ENCODE measurements at places on chromosomes 12 and 14. TPM values are rescaled to one million over a fixed set of nuclear protein-coding genes. Genes with fewer than 3 reads are reported as not detected.

Gene LBHD2
- total RNA-seq = 0.78 TPM

DNA sequence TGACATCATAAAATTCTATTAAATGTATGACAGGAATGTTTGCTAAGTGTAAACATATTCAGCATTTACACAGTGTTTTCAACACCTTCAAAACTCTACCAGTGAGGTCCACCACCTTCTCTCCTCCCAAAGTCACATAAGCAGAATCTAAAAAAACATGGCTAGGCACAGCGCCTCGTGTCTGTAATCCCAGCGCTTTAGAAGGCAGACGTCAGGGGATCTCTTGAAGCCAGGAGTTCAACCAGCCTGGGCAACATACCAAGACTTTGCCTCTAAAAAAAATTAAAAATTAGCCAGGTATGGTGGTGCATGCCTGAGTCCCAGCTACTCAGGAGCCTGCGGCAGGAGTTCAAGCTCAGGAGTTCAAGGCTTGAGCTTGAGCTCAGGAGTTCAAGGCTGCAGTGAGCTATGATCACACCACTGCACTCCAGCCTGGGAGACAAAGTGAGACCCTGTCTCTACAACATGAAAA lies 30.0 kb downstream of the NUMB start:
- no peaks in the 10 kb centered on the region for H3K4me1 ChIP-seq
- no peak for DNase-seq
- no peak overlapping the region for H3K27ac ChIP-seq
- no peak overlapping the region for H3K4me3 ChIP-seq
- H3K36me3 ChIP-seq = no peaks in the 10 kb centered on the region

Gene TMTC1
- total RNA-seq = 3.1 TPM

- peaks cover 25% of the 10 kb centered on the region for H3K4me1 ChIP-seq
- H3K27me3 ChIP-seq = no peaks in the 10 kb centered on the region
- H3K36me3 ChIP-seq = no peaks in the 10 kb centered on the region
- no peak overlapping the region for H3K27ac ChIP-seq
- H3K4me3 ChIP-seq = no peak overlapping the region
- no peak for DNase-seq
Measured at GRCh38 chr14:64614166-64614565, 64.4 kb downstream of the PPP1R36 start.

DNA sequence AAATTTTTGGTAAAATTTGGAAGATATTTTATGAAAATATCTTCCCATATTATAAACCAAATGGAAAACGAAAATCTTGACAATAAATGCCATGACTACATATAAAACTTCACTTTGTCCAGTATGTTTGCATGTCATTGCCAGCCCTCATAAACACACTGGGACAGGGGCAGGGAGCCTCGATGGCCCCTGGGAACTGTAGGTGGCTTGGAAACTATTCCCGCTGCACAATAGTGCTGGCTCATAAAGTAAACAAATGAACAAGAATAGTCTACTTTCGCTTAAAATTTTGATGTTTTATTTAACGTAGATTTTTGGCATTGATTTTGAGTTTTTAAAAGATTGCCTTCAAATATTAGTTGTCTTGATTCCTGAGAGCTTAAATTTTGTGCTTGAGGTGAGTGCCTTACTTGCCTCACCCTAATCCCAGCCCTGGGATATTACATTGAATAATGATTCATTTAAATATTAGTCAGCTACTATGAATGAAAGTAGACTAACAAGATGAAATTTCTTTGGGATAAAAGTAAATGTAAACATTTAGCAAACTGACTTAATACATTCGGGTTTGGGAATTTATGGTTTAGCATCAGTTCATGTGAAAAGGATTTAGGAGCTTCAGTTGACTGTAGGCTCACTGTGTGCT lies 74.0 kb upstream of the PKP2 start:
- DNase-seq = no peak
- no peak overlapping the region for H3K4me3 ChIP-seq
- H3K4me1 ChIP-seq = peaks cover 7% of the 10 kb centered on the region
- H3K36me3 ChIP-seq = no peaks in the 10 kb centered on the region
- no peaks in the 10 kb centered on the region for H3K27me3 ChIP-seq

DNA sequence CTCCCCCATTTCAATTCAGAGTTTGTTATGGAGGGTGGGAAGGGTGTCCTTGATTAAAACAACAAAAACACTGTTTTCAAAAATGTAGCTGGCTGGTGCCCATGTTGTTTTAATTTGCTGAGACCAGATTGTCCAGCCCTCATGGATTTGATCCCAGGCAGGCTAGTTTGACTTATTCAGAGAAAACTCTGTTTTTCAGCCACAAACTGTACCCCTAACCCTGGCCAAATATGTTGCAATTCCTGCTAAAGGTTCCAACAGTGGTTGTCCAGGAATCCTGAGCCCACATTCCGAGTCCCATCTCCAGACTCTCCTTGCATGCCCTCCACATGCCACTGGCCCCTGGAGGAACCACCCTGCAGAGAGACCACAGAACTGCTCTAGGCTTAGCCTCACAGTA lies 36.0 kb downstream of the MAP1LC3B2 start:
- no peak overlapping the region for H3K4me3 ChIP-seq
- no peaks in the 10 kb centered on the region for H3K36me3 ChIP-seq
- DNase-seq = no peak
- H3K27me3 ChIP-seq = no peaks in the 10 kb centered on the region
- H3K4me1 ChIP-seq = peaks cover 11% of the 10 kb centered on the region

DNA sequence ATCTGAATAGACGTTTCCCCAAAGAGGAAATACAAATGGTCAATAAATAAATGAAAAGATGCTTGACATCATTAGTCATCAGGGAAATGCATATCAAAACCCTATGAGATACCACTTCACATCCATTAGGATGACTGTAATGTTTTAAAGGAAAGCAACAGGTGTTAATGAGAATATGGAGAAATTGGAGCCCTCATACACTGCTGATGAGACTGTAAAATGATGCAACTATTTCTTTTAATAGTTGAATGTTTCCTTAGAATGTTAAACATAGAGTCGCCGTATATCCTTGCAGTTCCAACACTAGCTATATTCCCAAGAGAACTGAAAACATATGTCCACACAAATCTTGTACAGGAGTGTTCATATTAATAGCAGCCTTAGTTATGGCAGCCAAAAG lies 133.2 kb downstream of the SLC38A4 start:
- no peaks in the 10 kb centered on the region for H3K27me3 ChIP-seq
- H3K4me1 ChIP-seq = no peaks in the 10 kb centered on the region
- DNase-seq = no peak
- no peak overlapping the region for H3K4me3 ChIP-seq
- no peak overlapping the region for H3K27ac ChIP-seq
- no peaks in the 10 kb centered on the region for H3K36me3 ChIP-seq

Gene CHGA
- not detected for total RNA-seq

- no peak overlapping the region for H3K4me3 ChIP-seq
- DNase-seq = no peak
- no peaks in the 10 kb centered on the region for H3K36me3 ChIP-seq
- H3K4me1 ChIP-seq = no peaks in the 10 kb centered on the region
- H3K27ac ChIP-seq = no peak overlapping the region
- H3K27me3 ChIP-seq = no peaks in the 10 kb centered on the region
Measured at GRCh38 chr12:102419094-102419764, 61.1 kb downstream of the IGF1 start.

GRCh38 chr14:68306265-68306933 lies 486.5 kb downstream of the ZFP36L1 start:
- no peaks in the 10 kb centered on the region for H3K27me3 ChIP-seq
- no peak overlapping the region for H3K4me3 ChIP-seq
- peak overlapping the region; percentile 95 for H3K27ac ChIP-seq
- DNase-seq = peak; percentile 70

DNA sequence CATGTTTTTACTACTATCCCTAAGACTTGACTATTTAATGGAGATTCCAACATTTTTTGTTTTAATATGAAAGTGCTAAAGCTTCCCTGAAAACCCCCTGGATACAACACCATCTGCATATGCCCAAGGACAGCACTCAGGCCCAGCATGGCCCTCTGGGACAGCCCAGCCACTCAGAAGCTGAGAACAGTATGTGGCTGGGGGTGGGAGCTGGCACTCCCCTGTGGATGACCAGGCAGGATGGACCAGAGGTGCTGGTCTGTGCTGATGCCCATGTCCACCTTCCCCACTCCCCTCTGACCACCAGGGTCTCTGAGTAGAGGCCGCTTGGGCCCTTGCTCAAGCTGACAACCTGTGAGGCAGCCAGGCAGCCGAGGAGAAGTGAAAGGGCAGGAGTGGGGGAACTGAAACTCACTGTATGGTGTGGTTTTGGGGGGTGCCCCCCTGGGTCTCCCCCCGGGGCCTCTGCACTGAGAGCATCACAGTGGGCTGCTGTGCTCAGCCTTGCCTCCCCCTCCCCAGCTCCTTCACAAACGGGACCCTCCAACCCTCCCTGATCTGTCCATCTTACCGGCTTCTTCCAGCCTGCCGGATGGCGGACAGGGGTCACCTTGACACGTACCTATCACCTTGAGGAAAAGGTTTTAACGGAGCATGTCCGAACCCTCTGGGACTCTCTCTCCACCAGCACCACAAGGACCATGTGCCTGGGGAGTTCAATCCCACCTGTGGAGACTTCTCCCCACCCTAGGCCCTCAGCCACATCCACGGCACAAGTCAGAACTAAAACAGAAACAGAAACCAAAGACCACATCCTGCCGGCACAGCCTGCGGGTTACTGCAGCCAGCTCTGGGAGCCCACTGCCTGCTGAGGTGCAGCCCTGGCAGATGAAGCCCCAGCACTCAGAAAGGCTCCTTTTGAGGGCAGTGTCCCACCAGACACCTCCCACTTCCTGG lies at the start of gene TMEM229B:
TSS of gene TMEM229B (minus strand) at position 785 of the 957 bp plus-strand sequence. CDS start 14,798 bp downstream, outside the sequence.
- H3K36me3 ChIP-seq = no peaks in the 10 kb centered on the region
- no peaks in the 10 kb centered on the region for H3K4me1 ChIP-seq
- peaks cover 7% of the 10 kb centered on the region for H3K27me3 ChIP-seq
- no peak within 1 kb of the TSS for H3K4me3 ChIP-seq
- no peak for DNase-seq
- no peak within 1 kb of the TSS for H3K27ac ChIP-seq

DNA sequence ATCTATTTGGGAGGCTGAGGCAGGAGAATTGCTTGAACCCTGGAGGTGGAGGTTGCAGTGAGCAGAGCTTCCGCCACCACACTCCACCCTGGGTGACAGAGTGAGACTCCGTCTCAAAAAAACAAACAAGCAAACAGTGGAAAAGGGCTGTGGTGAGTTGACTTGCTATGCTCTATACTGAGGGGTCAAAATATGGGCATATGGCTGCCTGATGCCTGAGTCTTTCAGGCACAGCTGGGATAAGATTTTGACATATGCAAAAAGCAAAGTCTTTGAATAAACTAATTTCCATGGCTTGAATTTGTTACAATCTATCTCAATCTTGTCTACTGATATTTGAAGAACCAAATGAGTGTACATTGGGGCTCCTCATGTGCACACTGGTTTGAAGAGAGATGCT lies 40.4 kb upstream of the BICD1 start:
- no peak overlapping the region for H3K4me3 ChIP-seq
- no peaks in the 10 kb centered on the region for H3K4me1 ChIP-seq
- no peaks in the 10 kb centered on the region for H3K36me3 ChIP-seq
- DNase-seq = no peak

Gene ORAI1
- total RNA-seq = 25.6 TPM

GRCh38 chr12:52216807-52217206 lies 16.2 kb upstream of the KRT7 start:
- H3K27ac ChIP-seq = peak overlapping the region; percentile 85
- H3K36me3 ChIP-seq = no peaks in the 10 kb centered on the region

DNA sequence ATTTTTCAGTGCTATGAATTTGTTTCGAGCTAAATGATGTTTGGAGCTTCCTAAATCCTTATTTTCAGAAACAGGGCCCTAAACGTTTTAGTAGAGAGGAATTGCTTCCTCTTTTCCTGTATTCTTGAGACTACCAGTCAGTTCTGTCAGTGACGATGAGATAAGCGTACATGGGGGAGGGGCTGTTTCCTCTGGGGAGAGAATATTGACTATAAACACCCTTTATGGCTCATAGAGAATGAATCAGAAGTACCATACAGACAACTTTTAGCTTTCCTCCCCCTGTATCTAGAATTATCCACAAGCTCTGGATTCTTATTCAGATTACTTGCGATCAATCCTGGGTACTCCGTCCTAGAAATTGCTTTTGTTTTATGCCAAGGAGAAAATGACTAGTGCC lies 5.1 kb downstream of the TBK1 start:
- no peak overlapping the region for H3K27ac ChIP-seq
- peaks cover 25% of the 10 kb centered on the region for H3K36me3 ChIP-seq
- no peaks in the 10 kb centered on the region for H3K27me3 ChIP-seq

GRCh38 chr14:98293576-98293975 lies 978.4 kb downstream of the BCL11B start:
- no peak overlapping the region for H3K4me3 ChIP-seq
- no peaks in the 10 kb centered on the region for H3K27me3 ChIP-seq
- H3K27ac ChIP-seq = no peak overlapping the region
- DNase-seq = no peak
- H3K36me3 ChIP-seq = no peaks in the 10 kb centered on the region

GRCh38 chr12:108691998-108692808 lies 39.1 kb downstream of the CORO1C start:
- DNase-seq = peak; percentile 4
- no peaks in the 10 kb centered on the region for H3K27me3 ChIP-seq
- H3K27ac ChIP-seq = peak overlapping the region; percentile 54
- H3K4me1 ChIP-seq = peaks cover 54% of the 10 kb centered on the region

DNA sequence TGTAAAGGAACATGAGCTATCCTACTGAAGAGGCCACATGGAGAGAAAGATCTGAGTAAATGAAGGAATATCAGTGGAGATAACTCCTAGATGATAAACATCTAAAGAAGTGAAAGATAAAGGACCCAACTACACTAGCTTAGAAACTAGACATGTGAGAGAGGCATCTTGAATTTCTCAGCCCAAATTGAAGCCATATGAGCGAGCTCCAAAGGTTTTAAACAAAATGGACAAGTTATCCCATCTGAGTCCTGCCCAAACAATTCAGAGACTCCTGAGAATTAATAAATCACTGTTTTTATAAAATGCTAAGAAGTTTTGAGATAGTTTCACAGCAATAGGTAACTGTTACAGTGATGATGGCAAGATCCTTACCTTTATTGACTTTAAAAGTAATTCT lies 438.9 kb downstream of the NAV3 start:
- no peaks in the 10 kb centered on the region for H3K4me1 ChIP-seq
- no peak overlapping the region for H3K27ac ChIP-seq
- no peaks in the 10 kb centered on the region for H3K36me3 ChIP-seq
- H3K27me3 ChIP-seq = no peaks in the 10 kb centered on the region
- DNase-seq = no peak

Gene AMDHD1
- 2.9 TPM for total RNA-seq

- no peak for DNase-seq
- no peak overlapping the region for H3K4me3 ChIP-seq
- no peaks in the 10 kb centered on the region for H3K36me3 ChIP-seq
Measured at GRCh38 chr12:32548691-32549281, 130.3 kb upstream of the DNM1L start.

- no peaks in the 10 kb centered on the region for H3K27me3 ChIP-seq
- no peak overlapping the region for H3K4me3 ChIP-seq
- H3K27ac ChIP-seq = no peak overlapping the region
- DNase-seq = no peak
Measured at GRCh38 chr12:124646385-124647230, 79.2 kb upstream of the NCOR2 start.

GRCh38 chr14:74979442-74980397 lies 23.0 kb upstream of the EIF2B2 start:
- no peak overlapping the region for H3K27ac ChIP-seq
- DNase-seq = peak; percentile 50
- H3K36me3 ChIP-seq = no peaks in the 10 kb centered on the region

Measured in PC-9 (cell line).